ENCODE measurements at places on chromosomes 1 and 21.
A peak's percentile ranks its signal among the peaks of the same experiment; 100 is the strongest.

DNA sequence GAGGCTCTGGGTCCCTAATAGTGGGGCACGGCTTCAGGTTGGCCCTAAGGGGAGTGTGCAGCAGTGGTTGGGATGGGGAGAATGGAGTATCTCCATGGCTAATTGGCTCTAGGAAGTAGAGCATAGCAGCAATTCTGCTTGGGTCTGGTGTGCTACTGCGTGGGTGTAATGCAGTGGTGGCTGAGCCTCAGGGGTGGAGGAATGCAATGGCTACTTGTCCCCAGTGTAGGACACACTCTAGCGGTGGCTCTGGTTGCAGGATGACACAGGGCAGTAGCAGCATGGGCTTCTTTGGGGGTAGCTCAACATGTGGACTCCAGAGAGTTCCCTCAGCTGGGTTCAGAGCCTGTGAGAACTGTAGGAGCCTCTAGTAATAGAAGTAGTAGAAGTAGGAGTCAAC, 91.2 kb upstream of the FAM78B start:
- DNase-seq = no peak

DNA sequence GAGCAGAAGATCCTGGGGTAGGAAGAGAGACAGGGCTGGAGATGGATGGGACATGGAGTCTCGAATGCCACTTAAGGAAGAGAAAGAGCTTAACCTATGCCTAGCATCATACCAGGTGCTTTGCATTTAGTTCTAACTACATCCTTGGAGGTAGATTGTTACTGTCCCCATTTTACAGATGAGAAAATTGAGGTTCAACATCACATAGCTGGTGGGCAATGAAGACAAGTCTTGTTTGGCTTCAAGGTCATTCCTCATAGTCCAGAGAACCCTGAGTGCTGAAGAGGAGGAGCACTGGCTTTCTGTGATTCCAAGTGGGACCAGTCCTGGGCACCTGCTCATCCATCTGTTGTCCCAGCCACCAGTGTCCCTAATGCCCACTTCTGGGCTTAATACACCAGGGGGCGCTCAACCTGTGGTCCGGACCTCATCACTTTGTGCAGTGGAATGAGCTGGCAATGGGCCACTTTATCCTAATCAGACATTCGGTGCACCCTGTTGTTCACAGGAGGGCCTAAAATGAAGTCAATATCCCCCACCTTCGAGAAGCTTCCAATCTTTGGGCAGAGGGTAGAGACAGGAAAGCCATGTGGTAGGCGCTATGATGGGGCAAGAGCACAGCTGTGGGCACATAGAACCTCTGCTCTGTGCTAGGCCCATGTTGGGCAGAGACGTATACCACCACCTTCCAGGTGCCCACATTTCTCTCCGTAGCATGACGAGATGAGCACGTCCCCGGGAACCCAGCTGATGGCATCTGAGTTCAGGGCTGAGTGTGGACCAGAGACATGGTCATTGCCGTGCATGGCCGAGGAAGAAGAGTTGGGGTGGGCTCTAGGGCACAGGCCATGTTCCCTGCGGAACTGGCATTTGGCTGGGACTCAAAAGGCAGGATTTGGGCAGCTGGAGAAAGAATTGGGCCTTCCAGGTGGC, 9.2 kb downstream of the RPS6KA1 start:
- peak; percentile 68 for DNase-seq

DNA sequence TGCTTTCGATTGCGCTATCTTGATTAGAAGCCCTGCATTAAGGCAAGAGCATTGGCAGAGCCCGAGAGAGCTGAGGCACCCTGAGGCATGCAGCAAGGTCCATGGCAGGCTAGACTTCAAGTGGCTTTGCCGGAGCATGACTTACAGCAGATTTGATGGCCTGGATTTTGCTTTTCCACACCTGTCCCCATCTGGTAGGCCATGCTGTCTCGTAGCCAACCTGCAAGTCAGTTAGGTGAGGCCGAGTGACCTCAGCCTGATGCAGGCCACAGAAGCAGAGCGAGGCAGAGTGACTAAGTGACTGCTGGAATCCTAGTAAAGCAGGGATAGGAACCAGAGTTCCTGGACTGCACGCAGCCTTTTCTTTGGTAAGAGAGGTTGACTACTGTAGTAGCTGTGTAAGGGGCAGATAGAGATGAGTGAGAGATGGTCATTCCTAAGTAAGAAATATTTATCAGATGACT, 148.9 kb downstream of the PBX1 start:
- peak; percentile 3 for DNase-seq

- no peak for DNase-seq
Measured at GRCh38 chr1:33659641-33660040, 187.2 kb downstream of the ZSCAN20 start.

Measured in RKO (cell line).